Kidney tubule cell (primary cell): ENCODE measurements at places on chromosomes 7 and 10.

DNA sequence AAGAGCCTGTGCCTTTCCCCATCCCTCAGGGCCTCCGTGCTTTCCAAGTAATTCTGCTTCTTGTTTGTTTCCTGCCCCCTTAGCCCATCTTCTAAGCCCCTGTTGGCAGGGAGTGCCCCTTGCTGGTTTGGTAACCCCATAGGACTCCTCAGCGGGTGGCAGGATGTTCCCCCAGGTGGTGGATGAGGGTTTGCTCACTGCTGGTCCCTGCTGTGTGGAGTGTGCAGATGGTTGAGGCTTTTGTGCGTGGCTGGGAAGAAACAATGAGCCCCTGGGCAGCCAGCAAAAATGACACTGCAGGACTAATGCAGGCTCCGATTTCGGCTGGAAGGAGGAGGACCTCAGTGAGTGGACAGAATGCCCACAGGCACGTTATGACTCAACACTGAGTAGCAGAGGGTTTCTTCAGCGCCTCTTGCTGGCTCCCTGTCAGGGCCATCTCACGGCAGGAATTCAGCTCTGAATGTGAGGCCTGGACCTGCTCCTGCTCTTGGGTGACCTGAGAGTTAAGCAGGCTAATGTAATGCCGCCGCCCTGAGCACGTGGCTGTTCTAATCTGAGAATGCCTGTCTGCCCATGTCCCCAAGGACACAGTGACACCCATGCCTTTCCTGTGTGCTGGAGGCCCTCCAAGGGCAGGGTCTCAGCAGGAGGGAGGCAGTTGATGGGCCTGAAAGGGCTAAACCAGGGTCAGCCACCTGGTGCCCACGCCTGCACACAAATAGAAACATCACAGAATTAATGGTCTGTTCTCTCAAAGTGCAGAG, 16.6 kb downstream of the BAG3 start:
- DNase-seq = peak; percentile 97

GRCh38 chr10:77147871-77148270, 489.7 kb downstream of the KCNMA1 start:
- DNase-seq = no peak

- DNase-seq = no peak
Measured at GRCh38 chr10:17455015-17455520, 673 bp upstream of the ST8SIA6 start.

DNA sequence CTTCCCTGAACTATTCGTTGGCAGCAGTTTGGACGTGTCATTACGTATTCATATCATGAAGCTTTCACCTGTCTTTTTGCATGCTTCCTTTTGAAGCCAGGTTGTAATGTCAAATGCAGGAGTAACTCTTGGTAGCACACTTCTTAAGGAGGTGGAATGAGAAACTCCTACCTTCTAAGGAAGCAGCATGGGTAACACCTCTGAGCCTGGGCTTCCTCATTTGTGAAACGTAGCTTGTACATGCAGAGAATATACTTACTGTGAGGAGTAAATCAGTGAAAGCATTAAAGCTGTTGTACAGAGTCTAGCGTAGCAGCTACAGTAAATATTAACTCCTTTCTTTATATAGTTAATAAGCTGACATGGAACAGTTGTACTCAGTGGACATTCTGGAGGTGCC, 21.1 kb downstream of the CUL1 start:
- no peak for DNase-seq

GRCh38 chr7:69418869-69419670, 179.2 kb upstream of the AUTS2 start:
- DNase-seq = no peak

DNA sequence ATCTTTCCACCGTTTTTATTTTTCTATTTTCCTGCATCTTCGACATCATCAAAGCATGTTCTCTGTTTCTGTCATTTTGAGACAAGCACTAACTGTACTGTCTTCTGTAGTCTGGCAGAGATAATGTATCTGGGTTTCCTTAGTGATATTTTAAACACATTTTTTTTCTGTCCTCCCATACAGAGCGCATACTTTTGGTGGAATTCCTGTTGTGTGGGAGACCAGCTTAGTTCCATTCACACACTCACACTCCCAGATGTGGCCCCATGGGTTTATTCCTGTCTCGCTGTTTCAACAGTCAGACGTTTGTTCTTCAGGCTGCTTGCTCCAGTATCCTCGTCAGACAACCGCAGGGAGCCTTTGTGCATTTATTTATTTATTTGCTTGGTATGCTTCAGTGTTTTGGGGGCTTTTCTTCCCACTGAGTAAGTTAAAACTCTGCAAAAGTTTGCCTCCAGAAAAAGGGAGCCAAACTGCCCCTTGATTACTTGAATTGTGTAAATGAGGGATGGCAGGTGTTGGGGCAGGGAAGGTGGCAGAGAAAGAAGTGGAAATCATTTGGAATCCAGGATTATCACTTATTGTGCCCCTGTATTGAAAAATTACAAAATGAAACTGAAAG, 456.8 kb upstream of the KLF6 start:
- DNase-seq = peak; percentile 71

DNA sequence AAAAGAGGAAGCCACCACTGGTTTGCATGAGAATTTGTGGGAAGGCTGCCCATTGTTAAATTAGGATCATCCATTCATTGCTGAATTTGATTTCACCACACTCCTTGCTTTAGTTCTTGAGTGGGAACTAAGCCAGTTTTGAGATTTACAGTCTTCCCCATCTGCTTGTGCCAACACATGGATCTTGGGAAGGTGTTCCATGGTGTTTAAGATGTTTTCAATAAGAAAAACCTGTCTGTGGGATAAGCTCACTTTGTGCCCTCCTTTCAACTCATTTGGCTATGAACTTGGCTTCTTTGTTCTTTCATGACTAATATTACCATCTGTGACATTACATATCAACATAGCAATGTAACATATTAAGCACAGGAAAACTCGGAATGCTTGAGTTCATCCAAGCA, 73.2 kb downstream of the INHBA start:
- peak; percentile 3 for DNase-seq

DNA sequence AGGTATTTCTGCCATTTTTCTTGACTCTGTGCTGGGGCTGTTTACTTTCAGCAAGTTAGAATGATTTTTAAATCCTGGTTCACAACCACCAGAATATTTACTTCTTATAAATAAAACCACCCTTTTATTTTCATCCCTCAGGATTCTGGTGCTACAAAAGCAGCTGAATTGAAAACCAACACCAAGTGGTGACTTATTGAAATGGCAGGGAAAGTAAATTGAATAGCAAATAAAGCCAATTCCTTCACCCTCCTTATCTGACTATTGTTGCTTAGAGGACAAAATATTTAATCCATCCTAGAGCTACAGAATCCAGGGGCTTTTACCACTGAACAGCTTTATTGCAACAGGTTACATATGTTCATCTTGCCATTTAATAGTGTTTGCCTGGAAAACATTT, 828.6 kb upstream of the GHITM start:
- DNase-seq = no peak

- no peak for DNase-seq
Measured at GRCh38 chr10:86316990-86317389, 49.6 kb downstream of the GRID1 start.

DNA sequence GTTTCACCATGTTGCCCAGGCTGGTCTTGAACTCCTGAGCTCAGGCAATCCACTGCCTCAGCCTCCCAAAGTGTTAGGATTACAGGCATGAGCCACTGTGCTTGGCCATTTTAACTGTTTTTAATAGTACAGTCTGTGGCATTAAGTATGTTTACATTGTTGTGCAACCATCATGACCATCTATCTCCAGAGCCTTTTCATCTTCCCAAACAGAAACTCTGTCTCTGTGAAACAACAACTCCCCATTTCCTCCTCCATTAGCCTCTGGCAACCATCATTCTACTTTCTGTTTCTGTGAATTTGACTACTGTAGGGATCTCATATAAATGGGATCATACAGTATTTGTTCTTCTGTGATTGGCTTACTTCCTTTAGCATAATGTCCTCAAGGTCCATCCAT, 48.3 kb upstream of the SEPHS1 start:
- no peak for DNase-seq

GRCh38 chr7:101633511-101633910, 4.4 kb upstream of the MYL10 start:
- DNase-seq = no peak
